NCI-H1105 (cell line): ENCODE measurements at places on chromosomes 11 and 22.
A peak's percentile ranks its signal among the peaks of the same experiment; 100 is the strongest.

GRCh38 chr11:111815489-111815888 lies 49.3 kb upstream of the PPP2R1B start:
- DNase-seq, result no peak

DNA sequence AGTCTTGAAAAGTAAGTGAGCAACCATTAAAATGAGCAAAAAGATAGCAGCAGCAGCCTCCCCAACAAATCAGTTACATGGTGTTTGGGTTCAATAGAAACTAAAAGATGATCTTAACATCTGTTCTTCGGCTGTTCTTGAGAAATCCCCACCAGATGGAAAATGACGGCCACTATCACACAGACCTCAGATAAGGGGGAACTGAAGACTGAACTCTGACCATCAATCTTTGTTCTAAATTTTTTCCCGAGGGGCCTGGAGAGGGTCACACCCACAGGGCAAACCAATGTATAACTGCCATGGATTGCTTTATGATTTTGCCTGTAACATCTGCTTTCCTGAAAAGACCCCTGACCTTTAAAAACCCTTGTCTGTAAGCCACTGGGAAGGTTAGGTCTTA lies 624.8 kb upstream of the KIRREL3 start:
- no peak for DNase-seq

DNA sequence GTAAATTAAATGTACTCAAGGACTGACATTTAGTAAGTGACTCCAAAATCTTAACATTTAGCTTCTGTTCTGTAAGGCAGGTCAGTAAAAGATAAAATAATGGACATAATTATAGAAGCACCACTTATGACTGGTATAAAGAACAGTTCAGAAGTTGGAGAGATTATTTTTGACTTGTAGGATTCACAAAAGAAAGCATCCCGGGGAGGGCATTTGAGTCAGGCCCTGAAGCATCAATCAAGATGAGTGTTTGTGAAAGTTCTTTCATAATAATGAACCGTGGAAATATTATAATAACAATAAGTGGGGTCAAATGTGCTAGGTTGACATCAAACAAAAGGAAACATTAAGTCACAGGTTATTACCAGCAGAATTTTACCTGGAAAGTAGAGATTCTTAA lies 201.9 kb downstream of the DDX10 start:
- no peak for DNase-seq

- no peak for DNase-seq
Measured at GRCh38 chr11:119023741-119024140, 5.2 kb downstream of the TRAPPC4 start.

GRCh38 chr22:39289975-39290720 lies 29.3 kb downstream of the RPL3 start:
- DNase-seq, result no peak

DNA sequence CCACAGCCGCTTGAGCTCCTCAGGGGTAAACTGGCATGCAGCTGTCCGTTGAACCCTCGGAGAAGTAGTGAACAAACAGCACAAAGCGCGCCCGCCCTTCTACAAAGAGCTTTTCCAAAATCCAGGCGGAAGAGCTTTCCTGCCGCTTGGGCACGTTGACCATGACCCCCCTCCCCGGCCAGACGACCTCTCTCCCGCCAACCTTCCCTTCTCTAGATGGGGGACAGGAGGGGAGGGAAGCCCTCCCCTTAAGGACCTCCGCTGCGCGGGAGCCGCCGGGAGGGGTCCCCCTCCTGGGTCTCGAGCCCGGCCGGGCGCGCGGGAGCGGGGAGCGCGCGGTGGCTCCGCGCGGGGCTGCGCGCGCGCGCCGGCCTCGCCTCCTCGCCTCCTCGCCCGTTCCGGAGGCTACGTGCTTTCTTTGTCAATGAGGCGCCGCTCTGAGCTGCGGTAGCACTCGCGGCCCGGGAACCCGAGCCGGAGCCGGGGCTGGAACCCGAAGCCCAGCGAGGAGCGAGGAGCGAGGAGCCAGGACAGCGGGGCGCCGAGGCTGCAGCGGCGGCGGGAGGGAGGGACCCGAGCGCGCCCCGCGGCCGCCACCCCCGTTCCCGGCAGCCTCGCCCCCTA lies 118.6 kb downstream of the HIPK3 start:
- DNase-seq, result peak; percentile 38

DNA sequence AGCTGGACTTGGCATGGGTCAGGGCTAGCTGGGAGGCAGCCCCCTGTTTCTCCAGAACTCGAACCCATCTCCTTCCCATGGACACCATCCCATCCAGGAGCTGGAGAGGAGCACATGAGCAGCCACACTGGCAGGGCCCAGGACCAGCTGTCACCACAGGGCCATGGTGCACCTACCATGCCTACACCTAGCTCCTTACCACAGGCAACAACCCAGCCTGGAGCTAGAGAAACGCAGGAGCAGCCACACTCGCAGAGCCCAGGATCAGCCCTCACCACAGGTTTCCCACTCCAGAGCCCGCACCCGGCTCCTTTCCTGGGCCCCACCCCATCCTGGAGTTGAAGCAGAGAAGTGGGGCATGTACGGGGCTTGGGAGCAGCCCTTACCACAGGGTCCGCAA lies 50.2 kb downstream of the GAB4 start:
- DNase-seq, result no peak

DNA sequence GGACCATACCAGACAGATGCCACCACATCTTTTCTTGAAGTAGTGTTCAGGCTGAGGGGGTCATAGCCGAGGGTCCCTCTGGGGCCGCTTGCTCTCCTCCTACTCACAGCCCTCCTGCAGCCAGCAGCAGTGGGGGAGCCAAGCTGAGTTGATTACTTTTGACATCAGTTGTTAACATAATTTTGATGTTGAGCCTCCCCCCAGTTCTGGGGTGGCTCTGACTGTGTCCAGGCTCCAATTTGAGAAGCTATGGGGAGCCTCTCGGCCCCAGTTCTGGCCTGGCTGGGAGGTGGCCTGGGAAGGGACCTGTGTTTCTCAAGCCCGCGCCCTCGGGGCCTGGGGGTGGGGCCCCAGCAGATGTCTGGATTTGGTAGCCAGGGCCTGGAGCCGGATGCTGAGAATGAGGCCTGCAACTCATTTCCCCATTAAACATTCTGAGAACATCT lies 47.9 kb downstream of the KCNQ1OT1 start:
- no peak for DNase-seq

GRCh38 chr11:130213143-130213978 lies 53.8 kb downstream of the ST14 start:
- DNase-seq, result peak; percentile 78

- DNase-seq, result no peak
Measured at GRCh38 chr11:100273066-100273815, 413.8 kb upstream of the ARHGAP42 start.

GRCh38 chr11:98194611-98195010 lies 826.1 kb upstream of the CNTN5 start:
- DNase-seq, result no peak

GRCh38 chr11:126477535-126478305 lies 122.2 kb downstream of the ST3GAL4 start:
- DNase-seq, result no peak

GRCh38 chr11:31969359-31969702 lies 121.5 kb upstream of the RCN1 start:
- no peak for DNase-seq
